NCI-H1092 treated with DMSO at 0.1 percent for 48 hours (cell line): ENCODE measurements at places on chromosomes 7 and 10.
A peak's percentile ranks its signal among the peaks of the same experiment; 100 is the strongest.

DNA sequence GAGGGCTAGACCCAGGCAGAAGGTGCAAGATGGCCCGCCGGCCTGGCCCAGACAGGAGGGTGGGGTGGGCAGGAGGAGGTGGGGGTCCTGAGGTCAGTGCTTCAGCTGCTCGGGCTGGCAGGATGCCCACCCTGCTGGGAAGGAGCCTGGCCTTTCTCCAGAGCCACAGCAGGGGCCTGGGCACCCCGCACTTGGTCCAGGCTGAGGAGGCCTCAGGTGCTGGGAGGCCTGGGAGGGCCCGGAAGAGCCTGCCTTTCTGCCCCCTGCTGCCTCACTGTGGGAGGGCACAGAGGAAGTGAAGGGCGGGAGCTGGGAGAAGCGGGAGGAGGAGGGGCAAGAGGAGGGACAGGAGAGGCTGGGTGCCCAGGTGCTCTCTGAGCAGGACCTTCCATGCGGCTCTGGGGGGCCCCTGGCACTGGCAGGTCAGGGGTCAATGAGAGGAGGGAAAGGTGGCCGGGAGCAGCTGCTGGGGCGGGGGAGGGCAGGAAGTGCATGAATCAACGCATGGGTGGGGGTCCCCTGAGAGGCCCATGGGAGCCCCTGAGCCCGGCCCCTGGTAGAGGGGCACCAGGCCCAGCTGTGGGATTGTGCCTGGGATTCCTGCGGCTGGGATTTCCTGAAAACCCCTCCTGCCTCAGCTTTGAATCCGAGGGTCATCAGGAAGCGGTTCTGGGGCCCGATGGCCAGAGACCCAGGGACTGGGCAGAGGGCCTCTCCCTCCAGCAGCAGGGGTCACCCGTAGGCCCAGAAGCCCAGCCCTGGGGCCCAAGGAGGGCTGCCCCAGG lies 49.9 kb downstream of the PWWP2B start:
- DNase-seq, result peak; percentile 55

GRCh38 chr7:28682801-28683200 lies 270.5 kb downstream of the CREB5 start:
- DNase-seq, result no peak

DNA sequence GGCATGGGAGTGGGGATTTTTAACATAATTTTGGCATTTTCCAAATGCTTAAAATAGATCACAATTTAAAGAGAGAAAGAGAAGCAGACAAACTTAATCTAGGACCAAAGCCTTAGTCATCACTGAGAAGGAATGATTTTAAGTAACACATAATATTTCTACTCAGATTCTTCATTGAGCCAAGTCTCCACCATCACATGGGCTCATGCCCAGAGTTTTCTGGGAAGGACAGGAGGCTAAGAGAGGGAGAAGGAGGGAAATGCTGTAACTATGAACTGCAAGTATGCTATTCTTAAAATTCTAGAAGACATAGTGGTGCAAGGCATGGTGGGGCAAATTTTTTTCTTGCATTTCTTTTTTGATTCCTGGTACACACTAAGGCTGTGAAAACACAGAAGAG lies 23.8 kb upstream of the UBE2D1 start:
- DNase-seq, result no peak

DNA sequence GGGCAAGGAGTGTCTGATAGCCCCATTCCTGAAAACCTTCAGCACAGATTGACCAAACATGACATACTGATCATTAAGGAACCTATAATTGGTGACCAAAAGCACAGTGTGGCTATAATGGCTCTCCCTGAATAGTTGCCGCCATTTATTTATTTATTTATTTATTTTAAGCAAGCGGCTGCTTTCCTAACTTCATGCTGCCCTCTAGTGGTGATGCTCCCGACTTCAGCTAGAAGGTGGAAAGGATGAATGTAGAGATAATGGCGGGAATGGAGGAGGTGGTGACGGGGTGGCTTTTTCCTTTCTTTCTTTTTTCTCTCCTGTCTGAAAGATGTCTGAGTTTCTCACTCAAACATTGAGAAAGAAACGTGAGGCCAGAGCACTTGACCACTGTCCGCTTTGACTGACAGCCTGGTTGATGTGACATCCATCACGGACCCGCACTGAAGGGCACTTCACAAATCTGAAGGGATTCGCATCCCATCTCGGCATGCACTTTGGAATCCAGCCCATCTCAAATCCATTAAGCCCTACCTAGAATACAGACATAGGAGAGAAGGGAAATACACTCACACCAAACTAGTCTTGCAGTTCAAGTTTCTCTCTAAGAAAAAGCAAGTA lies 1090.1 kb downstream of the KCNMA1 start:
- DNase-seq, result peak; percentile 77

DNA sequence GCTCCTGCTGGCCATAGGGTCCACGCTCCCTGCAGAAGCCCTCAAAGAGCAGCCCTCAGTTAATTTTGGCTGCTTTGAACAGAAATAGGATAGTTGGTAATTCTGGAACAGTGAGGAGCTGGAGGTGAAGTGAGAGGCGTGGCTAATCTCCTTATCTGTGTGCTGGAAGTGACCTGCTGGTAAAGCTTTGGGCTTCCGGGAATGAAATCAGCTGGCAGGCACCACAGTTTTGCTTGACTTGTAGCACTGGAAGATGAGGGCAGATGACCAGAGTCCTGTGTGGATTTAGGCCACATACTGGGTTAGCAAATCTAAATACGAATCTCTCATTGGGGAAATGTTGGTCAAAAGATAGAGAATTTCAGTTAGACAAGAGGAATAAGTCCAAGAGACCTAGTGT lies 10.2 kb downstream of the ATP6V0E2 start:
- no peak for DNase-seq

GRCh38 chr10:31669357-31669756 lies 259.3 kb downstream of the ARHGAP12 start:
- no peak for DNase-seq

DNA sequence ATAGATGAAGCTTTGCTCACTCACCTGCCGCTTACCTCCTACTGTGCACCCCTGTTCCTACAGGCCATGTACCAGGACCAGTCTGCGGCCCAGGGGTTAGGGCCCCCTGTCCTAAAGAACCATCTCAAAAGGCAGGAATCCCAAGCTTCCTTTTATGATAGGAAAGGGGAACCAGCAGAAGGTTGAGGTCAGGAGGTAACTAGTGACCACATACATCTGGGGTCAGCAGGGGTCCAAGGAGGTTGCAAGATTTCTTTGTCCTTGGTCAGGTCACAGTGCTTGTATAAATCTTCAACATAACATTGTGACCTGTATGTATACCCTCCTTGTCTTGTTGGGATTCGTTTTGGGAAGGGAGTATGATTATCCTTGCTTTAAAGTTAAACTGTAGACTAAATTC lies 73.8 kb downstream of the OAT start:
- no peak for DNase-seq
